ENCODE measurements at places on chromosomes 3 and 15.

DNA sequence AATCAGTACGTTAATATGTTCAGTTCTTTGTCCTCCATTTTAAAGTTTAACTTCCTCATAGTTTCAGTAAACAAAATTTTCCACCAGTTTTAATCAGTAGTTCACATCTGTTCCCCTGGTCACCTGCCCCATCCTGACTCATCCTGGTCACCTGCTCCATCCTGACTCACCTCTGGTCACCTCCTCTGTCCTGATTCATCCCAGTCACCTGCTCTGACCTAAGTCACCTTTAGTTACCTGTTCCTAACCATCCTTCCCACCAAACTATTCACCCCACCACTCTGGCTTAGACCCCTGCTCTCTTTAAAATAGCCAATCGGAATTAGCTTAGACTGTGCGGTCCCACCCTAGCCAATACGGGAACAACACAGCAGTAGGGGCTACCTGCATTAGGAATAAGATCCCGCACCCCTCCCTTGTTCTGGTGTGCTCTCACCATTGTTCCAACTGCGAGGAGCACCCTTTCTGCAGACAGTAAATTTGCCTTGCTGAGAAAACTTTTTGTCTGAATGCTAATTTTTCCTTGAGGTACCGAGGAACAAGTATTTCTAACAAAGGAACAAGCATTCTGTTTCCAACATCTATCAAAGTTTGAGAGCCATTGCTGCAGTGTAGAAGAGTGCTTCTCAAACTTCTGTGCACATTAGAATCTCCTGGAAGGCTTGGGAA is 169.3 kb downstream of the ADAMTS17 start:
- DNase-seq, result no peak

- no peak for DNase-seq
These were observed 27.6 kb downstream of the FBXW12 start for GRCh38 chr3:48399387-48400172.

DNA sequence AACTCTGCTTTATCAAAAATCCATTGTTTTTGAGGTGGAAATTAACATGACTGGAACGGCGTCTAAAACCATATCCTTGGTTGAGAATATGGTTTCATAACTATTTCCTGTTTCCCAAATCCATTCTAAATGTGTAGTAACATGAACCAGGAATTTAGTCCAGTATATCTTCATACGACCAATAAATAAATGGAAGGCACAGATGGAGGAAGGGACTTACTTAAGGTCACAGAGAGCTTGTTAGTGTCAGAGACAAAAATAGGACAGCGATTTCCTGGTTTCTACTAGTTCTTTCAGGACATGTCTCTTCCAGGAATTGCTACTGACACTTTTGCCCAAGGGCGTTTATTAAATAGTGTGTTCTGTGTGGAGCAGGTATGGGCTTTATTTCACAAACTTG is 41.2 kb downstream of the HES1 start:
- DNase-seq, result no peak

- no peak for DNase-seq
These were observed 451 bp downstream of the CCR5AS start for GRCh38 chr3:46406443-46406787.

DNA sequence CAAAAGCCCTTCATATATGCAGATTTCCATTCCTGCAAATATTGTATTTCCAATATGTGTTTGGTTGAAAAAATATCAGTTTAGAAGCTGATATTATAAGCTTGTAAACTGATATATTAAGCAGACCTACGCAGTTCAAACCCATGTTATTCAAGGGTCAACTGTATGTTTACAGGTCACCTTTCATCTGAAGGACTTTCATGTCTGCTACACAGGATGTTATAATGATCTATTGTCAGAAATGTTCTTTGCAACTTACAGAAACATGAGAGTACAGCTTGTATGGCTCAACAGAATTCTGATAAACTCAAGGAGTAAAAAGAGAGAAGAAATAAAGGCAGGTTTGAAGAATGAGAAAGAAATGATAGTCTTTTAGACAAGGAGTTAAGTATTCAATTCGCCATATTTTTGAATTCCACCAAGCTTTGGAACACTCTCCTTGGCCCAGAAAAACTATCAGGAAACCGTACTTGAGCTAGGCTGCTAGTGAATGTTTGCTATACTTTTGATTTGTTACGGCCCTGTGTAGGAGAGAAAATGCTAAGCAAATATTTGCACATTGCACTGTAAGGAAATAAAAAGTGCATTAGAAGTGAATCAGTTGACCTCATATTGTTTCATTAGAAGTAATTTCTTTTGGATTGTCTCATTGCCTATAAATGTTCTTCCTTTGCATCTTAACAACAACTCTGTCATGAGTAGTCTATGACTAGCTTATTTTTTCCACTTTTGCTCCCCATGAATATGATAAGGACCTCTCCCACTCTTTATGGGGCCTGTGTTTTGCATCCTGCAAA is 81.2 kb downstream of the NEK11 start:
- DNase-seq, result no peak

DNA sequence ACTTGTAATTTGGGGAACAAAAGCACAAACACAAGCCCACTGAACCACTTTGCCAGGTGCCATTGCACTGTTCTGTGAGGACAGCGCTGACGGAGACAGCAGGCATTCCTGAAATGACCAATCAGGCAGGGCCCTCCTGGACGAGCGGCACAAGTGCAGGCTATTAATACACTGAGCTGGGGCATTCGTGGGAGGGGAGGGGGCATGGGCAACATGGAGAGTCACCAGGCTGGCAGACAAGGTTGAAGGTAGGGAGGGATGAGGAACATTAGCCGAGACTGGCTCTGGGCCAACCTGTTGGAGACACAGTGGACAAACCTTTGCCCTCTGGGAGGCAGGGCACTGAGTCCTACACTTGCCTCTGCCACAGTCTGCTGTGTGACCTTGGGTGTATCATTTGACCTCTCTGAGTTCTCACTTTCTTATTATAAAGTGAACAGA is 45.6 kb downstream of the NOX5 start:
- DNase-seq, result no peak

All from stimulated activated CD4-positive, alpha-beta T cell treated with anti-CD3 and anti-CD28 coated beads, Interleukin-1b, Interleukin-23, amount 100 ng/mL, for 4 hours (primary cell).